Nucleus accumbens (tissue), 56 donors: ENCODE measurements at places on chromosomes 3 and 15.

GRCh38 chr3:141878326-141878725, 1.9 kb downstream of the ATP1B3 start:
- DNase-seq = no peak

DNA sequence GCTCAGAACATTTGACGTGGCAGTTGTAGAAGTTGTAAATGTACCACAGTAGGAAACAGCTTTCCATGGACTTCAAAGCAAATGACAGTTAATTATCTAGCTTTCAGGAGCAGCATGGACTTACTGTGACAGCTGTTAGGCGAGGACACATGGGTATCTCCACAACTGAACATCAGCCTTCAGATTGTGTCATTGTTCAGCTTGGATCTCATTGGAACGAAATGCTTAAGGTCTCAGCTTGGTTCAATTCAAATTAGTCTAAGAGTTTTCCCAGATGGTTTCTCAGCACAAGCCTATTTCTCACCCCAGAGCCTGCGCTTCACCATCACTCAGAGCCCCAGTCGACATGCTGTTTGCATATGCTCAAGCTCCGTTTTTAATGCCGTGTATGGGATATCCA, 21.1 kb upstream of the GYG1 start:
- no peak for DNase-seq

- no peak for DNase-seq
Observed at GRCh38 chr3:66629982-66630368, 129.2 kb upstream of the LRIG1 start.

DNA sequence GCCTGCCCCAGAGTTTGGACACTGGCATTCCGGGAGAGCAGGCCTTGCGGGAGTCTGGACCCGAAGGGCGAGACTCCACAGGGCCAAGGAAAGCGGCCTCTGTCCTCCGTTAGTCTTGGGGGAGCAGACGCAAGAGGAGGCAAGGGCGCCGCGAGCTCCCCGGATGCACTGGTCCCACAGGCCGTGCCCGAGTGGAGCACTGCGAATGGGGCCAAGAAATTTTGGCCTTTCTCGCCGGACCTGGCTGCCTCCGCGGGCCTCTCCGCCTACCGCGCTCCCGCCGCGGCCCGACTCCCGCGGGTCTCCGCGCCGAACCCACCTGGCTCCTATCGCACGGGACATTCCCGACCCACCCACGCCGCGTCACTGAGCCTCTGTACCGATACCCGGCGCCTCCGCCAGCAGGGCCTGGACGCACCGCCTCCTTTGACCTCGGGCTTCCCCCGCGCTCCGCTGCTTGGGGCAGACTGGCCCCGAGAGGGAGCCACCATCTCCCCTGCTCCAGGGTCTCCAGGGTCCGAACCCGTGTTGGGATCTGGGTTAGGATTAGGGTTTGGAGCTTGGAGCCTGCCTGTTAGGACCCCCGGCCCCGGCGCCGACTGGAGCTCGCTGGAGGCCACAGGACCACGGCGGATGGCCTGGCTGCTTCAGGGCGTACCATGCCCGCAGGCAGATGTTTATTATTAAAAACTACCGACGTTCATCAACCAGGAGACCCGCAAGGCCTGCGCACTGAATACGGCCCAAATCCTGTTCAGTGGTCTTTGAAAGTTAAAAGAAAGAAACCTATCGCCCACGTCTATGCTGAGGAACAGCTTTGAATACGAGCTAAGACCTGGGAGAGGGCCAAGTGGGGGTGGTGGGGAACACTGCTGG, 11.7 kb downstream of the SHOX2 start:
- no peak for DNase-seq

DNA sequence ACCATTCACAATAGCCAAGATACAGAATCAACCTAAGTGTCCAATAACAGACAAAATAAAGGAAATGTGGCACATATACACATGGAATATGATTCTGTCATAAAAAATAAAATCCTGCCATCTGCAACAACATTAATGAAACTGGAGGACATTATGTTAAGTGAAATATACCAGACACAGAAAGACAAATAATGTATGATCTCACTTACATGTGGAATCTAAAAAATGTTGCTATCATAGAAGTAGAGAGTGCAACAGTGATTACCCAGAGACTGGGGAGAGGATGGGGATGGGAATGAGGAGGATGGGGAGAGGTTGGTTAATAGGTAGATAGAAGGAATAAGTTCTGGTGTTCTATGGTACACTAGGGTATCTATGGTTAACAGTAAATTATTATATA, 28.7 kb downstream of the MRPL3 start:
- DNase-seq = no peak

DNA sequence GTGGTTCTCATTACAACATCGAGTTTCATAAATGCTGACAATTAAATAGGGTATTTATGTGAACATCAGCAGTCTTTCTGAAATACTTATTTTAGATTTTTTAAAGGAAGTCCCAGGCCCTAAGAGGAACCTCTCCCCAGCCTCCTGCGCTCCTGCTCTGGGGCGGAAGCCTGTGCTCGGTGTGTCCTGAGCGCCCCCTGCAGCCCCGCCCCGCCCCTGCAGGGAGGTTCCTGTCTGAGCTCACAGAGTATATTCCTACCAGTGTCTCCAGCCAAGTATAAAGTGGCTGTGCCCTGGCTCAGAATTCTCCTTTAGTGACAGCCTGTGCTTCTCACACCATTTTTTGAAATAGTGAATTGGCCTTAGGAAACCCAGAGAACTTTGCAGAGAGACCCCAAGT, 567.9 kb downstream of the GOLGA6L6 start:
- DNase-seq = no peak

DNA sequence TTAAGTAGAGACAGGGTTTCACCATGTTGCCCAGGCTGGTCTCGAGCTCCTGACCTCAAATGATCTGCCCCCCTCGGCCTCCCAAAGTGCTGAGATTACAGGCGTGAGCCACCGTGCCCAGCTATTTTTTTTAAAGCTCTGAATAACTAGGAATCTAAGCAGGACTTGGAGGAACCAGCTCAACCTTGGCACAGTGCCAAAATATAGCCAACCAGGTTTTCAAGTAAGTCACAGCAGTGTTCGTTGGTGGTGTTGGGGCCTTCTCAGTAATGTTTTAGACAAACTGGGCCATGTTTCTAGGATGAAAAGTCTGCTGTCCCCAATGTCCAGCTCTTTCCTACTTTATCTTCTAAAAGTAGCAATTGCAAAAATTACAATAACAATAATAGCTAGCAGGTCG, 6.4 kb upstream of the ADAM10 start:
- no peak for DNase-seq

- no peak for DNase-seq
Observed at GRCh38 chr3:183317271-183317670, 64.2 kb downstream of the B3GNT5 start.

- DNase-seq = no peak
Observed at GRCh38 chr3:63814237-63814636, 4.9 kb upstream of the C3orf49 start.

GRCh38 chr3:160707187-160707794, 30.3 kb downstream of the ARL14 start:
- peak; percentile 3 for DNase-seq

GRCh38 chr3:27613846-27614500, 108.2 kb downstream of the EOMES start:
- no peak for DNase-seq

DNA sequence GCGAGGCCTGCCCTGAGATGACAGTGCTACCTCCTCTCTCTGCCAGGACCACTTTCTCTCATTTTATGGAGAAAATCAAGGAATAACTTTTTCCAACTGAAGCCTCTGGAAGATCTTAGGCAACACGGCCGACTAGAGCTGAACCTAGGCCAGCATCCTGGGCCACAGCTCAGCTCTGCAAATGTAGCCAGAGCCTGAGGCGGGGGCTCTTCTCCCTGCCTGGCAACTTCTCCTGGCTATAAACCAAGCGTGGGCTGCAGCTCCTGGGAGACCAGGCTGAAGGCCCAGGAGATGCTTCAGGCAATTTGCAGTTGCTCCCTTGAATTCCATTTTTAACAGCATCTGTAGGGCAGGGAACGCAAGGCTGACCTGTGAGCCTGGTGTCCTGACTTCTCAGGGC, 74.9 kb downstream of the CEMIP start:
- DNase-seq = peak; percentile 60

DNA sequence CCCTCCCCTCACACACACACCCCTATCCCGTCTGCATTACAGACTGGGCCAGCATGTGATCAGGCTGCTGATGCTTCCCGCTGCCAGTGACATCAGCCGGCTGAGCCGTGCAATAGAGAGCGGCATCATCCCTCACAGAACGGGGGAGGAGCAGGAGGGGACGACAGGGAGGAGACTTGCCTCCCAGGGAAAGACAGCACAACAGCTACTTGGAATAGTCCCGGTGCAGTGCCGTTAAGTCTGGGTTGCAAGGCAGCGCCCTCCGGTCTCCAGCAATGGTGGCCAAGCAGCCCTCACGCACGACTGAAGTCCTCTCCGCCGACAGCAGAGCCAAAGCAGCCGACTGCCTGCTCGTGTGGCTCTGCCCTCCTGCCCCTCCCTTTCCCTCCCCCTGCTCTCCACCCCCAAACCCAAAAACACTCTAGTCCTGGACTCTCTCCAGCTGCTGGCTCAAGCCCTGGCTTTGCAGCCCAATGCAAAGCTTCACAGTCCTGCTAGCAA, 31.5 kb upstream of the RPS17 start:
- DNase-seq = peak; percentile 75

DNA sequence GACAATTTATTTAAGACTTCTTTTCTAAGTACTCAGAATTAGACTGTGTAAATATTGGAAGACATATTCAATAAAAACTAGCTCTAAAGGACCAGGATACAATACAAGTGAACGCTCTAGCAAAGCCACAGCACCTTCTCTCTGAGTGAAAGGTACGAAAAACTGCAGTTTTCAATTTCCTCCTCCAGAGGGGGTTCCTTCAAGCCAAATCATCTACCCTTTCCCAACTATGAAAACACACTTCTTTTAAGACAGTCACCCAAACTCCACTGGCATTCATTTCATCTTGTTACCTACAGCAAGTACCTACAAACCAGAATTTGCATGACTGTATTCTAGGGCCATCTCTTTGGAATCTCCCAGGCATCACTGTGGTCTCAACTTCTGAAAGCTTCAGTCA, 165.8 kb downstream of the ERC2 start:
- DNase-seq = no peak

DNA sequence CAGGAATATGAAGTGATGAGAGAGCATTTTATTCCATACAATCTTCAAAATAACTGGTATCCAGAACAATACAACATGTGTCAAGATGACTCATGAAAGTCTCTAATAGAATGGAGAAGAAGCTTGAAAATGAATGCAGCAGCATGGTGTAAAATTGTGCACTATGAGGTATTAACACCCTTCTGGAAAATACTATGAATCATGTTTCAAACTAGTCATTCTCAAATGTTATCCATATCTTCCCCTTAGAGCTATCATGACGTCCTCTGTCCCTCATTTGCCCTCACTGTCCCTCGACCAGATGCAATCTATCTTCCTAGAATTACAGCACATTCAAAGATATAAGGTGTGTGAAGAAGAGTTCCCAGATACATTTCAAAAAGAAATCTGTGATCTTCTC, 198.2 kb downstream of the NECTIN3 start:
- DNase-seq = no peak

DNA sequence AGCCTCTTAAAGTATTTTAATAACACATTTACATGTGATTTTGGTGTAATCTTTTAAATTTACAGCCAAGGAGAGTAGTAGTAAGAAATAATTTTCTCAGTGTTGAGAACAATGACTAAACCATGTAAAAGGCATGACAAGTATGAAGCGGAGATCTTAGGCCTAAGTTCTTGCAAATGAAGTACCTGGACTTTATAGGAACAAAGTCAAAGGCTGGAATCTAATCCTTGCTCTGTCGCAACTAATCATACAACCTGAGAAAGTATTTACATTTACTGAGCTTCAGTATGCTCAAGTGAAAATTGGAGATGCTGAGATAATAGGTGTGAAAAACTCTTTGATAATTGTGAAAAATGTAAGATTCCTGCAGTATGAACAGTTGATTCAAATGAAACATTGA, 86.4 kb upstream of the VGLL3 start:
- no peak for DNase-seq

DNA sequence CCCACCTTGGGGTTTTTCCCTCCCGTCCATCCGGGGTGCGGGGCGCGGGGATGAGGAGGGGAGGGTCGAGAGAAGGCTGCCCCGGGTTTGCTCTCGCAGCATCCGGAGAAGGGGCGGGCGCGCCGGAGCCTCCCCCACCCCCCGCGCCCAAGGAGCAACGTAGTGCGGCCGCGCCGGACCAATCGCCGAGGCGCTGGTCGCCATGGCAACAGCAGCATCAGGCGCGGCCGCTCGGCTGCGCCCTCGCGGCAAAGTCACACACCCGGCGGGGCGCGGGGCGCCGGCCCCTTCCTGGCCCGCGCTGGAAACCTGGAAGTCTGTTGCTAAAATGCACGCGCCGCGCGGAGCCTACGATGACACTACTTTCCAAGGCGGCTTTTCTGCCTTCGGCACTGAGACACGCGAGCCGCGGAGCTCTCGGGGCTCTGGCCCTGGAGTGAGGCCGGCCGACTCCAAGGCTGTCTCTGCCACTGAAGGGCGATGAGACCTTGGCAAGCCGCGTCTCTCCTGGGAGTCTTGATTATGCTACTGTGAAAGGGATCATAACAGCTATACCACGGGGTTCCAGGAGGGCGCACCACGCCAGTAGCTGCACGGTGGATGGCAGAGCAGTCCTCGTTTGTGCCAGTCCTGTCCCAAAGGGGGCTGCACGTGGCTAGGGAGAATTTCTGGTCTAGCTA, at the start of gene IQSEC1:
Gene IQSEC1 (minus strand): TSS at position 104 of the 680 bp plus-strand sequence. CDS start 415 bp downstream, outside the sequence.
- DNase-seq = peak; percentile 76

DNA sequence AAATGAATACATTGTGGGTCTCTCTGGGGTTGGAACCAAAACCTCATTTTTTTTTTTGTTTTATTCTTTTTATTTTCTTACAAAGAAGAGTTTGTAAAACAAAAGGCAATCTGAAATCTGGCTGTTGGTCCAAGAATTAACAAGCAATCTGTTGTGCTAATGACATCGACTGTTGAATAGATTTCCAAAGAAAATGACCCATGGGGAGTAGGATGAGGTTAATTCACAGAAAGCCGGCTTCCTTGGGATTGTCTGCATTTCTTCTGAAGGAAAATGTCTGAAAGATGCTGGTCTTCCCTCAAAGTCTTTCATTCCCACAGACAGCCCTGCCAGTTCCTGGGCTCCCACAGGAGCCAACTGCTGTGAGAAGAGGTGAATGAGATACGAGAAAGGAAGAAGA, 92.9 kb downstream of the LRRC3B start:
- no peak for DNase-seq

- DNase-seq = no peak
Observed at GRCh38 chr3:149319750-149320149, 13.7 kb downstream of the TM4SF18 start.

DNA sequence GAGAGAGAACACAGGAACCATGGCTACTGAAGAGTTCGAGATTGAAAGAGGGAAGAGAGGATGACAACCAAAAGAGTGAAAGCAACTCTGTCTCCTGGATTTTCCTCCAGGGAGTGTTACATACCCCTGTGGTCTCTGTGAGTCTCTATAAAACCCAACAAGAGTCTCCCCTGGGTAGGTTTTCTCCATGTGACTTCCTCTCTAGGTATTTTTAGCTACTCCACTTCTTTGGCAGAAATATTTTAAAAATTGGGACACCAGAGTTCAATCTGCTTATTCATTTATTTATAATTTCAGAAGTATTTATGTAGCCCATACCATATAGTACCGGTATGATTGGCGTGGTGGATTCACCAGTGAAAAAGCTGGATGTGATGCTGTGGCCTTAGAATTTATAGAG, 671.7 kb upstream of the NR2F2 start:
- no peak for DNase-seq
